ENCODE measurements at places on chromosomes 3 and 15.

DNA sequence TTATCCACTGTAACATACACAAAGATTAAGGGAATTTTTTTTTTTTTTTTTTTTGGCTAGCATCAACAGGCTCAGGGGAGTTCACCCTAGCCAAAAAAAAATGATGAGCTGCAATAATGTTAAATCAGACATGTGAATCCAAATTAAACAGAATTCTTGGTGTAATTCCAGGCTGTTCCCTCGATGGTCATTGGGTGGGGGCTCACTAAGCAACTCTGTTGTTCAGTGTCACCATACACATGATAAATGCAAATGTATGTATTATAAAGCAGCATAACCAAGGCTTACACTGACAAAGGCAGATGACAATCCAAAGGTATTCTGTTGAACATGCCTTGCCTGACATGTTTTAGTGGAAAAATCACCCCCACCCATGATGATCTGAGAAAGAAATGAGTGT, 29.0 kb downstream of the IL1RAP start:
- no peak for DNase-seq

- DNase-seq: no peak
Observed at GRCh38 chr3:4823986-4824925, 155.0 kb upstream of the BHLHE40 start.

DNA sequence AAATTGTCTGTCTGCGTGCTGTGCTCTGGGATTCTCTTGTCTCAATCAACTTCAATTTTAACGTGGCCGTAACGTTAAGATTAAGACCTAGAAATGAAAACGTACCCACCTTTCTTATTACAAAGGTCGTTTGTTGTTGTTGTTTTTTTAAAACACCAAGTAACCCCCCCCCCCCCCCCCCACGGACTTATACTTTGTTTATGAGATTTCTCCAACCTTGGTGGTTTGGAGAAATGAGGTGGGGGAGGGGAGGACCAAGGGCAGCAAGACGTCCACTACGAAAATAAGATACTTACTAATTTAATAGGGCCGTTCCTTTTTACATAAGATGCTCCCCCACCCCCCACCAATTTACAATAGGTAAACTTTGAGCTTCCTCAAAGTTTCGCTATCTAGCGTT, 244.4 kb upstream of the TOPAZ1 start:
- no peak for DNase-seq

- DNase-seq: no peak
Observed at GRCh38 chr3:121913305-121913990, 19.2 kb downstream of the SLC15A2 start.

GRCh38 chr15:82393671-82394070, 35.9 kb upstream of the GOLGA6L9 start:
- no peak for DNase-seq

GRCh38 chr3:12472796-12473195, 11.5 kb upstream of the TSEN2 start:
- no peak for DNase-seq

- DNase-seq: no peak
Observed at GRCh38 chr3:44995142-44995770, 19.2 kb downstream of the EXOSC7 start.

DNA sequence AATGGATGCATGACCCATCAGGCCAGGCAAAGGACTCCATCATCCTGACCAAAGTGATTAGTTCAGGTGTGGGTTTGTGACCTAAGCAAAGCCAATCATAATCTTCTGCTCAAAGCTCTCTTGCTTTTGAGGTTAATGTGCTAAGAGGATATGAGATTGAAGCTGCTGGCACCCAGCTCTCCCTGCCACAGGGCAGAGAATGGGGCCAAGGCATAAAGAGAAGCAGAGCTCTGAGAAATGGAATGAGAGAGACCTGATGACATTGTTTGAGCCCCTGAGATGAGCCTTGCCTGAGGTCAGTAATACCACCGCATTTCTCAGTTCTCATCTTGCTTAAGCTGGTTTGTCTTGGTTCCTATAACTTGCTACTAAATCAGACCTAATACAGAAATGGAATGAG, 6.4 kb upstream of the PARP6 start:
- no peak for DNase-seq
